RPMI7951 (cell line): ENCODE measurements at places on chromosomes 6 and 20. TPM values are rescaled to one million over a fixed set of nuclear protein-coding genes. Genes with fewer than 3 reads are reported as not detected.

GRCh38 chr20:25270829-25271251 lies 23.0 kb downstream of the PYGB start:
- DNase-seq = no peak

Gene IL20RA
- not detected in 2 replicates for total RNA-seq

- DNase-seq = no peak
Measured at GRCh38 chr6:47116606-47117005, 74.5 kb upstream of the ADGRF1 start.

GRCh38 chr6:66861007-66861541 lies 1154.0 kb upstream of the EYS start:
- DNase-seq = no peak

GRCh38 chr6:34237316-34237721 lies 646 bp downstream of the HMGA1 start:
- no peak for DNase-seq
